Pericardium fibroblast (primary cell): ENCODE measurements at places on chromosomes 7 and 10. TPM values are rescaled to one million over a fixed set of nuclear protein-coding genes. Genes with fewer than 3 reads are reported as not detected.

TRIM73 gene
- under 0.01 and 0.70 TPM in 2 replicates for total RNA-seq

FZD8 gene
- total RNA-seq: 11.7 and 15.7 TPM in 2 replicates

HOXA3 gene
- total RNA-seq: 4.0 and 8.3 TPM in 2 replicates

GATA3 gene
- total RNA-seq: 0.35 TPM in 1 of 2 replicates, not detected in the other

TMEM176B gene
- total RNA-seq: 2.2 and 12.2 TPM in 2 replicates

TCERG1L gene
- total RNA-seq: not detected in 2 replicates

RAB11FIP2 gene
- 8.2 and 36.0 TPM in 2 replicates for total RNA-seq

BEND7 gene
- 0.43 and 1.6 TPM in 2 replicates for total RNA-seq

CCL24 gene
- total RNA-seq: not detected in 2 replicates

PIP gene
- total RNA-seq: not detected in 2 replicates
